ENCODE measurements at places on chromosomes 3 and 15.
A peak's percentile ranks its signal among the peaks of the same experiment; 100 is the strongest.

GRCh38 chr3:146100825-146101444 lies 60.0 kb downstream of the PLOD2 start:
- DNase-seq, result no peak

GRCh38 chr15:39165020-39165706 lies 415.7 kb upstream of the THBS1 start:
- DNase-seq, result no peak

- DNase-seq, result no peak
These were observed 356.7 kb upstream of the UMPS start for GRCh38 chr3:124373524-124373923.

- DNase-seq, result peak; percentile 44
These were observed 22.3 kb upstream of the SMCO1 start for GRCh38 chr3:196537319-196537984.

GRCh38 chr3:19931767-19932188 lies 2.2 kb downstream of the EFHB start:
- no peak for DNase-seq
